Hematopoietic multipotent progenitor cell treated with erythropoietin and hydrocortisone succinate and interleukin-3 and kit ligand, for 4 days (in vitro differentiated cells): ENCODE measurements at places on chromosomes 5 and 9.

GRCh38 chr5:127801751-127802476 lies 98.7 kb downstream of the CCDC192 start:
- no peak for DNase-seq

DNA sequence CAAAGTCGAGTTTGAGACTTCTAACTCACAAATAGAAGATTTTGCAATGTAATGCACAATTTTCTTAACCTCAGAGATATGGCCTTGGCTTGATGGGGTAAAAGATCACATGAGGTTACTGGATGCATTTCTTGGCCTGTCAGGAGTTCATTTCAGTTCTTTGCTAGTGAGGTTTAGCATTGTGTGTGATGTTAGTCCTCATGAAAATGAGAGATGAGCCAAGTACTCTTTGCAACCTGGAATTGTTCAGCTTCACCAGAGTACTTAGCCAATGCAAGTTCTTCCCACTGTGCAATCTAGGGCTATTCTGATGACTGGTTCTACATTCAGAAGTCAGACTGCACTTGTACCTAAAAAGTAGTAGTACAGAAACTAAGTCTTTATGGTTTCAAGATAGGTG lies 24.9 kb downstream of the GNAQ start:
- peak; percentile 62 for DNase-seq

GRCh38 chr5:157486221-157486681 lies 26.2 kb downstream of the NIPAL4 start:
- DNase-seq: no peak

- DNase-seq: no peak
Observed at GRCh38 chr5:111856876-111857466, 100.0 kb upstream of the NREP start.

- DNase-seq: peak; percentile 43
Observed at GRCh38 chr9:99953861-99954507, 47.5 kb downstream of the STX17 start.

DNA sequence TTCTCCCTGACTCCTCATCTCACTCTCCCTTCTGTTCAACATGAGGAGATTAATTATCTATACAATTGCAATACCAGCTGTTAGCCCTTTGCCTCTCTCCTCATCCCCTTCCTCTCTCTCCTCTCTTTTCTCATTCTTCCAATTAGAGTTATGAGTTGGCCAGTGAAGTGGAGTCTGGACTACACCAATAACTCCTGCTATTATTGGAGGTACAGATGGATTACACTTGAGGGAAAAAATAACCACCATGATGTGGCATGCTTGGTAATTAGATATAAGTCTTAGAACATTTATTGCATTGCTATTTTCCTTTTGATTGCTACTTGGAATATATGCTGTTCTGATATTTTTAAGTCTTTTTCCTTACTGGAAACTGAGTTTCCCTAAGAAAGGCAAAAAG lies 159.2 kb downstream of the FRMD3 start:
- no peak for DNase-seq
